Frontal cortex (tissue), 4 donors: ENCODE measurements at places on chromosomes 5 and 9. TPM values are rescaled to one million over a fixed set of nuclear protein-coding genes. Genes with fewer than 3 reads are reported as not detected.

GRCh38 chr5:164868761-164869160 lies 1363.3 kb downstream of the MAT2B start:
- no peak for DNase-seq

- no peak for DNase-seq
These were observed 196.7 kb downstream of the MPDZ start for GRCh38 chr9:13082796-13083195.

DNA sequence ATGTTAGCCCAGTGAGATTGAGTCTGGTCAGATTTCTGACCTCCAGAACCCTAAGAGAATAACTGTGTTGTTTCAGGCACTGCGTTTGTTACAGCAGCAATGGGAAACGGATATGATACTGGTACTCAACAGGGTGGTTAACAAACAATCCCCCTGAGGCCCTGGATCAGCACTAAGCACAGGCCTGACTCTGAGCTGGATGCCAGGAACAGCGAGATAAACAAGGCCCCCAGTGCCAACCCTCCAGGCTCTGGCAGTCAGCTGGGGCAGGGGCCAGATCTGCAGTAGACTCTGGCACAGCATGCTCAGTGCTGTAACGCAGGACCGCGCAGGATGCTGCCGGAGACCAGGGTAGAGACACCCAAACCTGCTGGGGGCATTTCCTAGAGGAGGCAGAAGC lies 22.1 kb downstream of the CPLX2 start:
- DNase-seq, result no peak

DNA sequence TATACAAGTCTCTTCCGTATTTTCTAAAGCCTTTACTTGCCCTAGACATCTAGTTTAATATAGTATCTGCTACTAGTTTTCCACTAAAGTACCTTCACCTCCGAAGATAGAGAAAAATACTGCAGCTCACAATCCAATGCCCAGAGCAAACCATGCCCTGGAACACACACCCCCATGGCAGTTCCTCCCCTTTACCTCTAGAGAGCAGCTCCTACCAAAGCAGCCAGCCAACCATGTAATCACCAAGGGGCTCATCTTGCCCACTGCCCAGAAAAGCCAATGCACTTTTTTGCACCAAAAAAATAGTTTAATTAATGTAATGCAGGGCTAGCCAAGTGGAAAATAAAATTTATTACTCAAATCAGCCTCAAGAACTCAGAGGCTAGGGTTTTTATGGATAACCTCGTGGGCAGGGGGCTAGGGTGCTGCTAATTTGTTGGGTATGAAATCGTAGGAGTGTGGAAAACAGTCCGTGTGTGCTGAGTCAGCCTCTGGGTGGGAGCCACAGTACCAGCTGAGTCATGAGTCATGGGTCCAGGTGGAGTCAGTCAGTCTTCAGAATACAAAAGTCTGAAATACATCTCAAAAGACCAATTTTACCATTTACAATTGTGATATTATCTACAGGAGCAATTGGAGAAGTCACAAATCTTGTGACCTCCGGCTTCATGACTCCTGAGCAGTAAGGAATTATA lies 120.1 kb upstream of the ACO1 start:
- no peak for DNase-seq

GRCh38 chr5:141657404-141657803 lies 6.2 kb upstream of the FCHSD1 start:
- DNase-seq, result no peak

DNA sequence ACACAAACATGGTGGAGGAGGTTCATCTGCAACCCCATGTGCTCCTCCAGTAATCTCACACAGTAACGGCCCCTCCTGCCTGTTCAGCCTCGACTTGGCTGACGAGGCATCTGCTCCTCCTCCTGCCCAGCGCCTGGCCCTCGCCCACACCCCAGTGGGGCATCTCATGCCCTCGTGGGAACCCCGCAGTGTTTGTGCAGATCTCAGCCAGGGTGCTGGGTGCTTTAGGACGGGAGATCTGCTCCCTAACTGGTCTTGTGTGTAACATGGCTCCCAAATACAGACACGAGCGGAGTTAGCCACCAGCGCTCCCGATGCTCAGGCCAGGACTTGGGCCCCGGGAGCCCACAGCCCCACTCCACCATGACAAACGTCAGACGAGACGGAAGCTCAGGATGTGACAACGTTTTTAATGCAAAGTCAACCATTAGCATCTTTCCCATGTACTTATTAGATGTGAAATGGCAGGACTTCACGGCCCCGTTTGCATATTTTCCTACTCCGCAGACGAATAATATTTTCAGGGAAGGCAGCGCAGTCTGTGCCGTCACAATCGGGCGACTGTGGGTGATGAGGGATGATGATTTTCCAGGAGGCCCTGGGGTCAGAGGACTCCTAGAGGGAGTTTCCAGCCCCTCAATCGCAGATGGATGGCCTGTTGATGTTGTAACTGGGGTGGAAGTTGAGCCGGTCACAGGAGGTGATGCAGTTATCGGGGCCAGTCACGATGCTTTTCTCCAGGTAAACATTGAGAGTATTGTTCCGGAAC lies 5.5 kb upstream of the MRPS2 start:
- DNase-seq, result no peak

DNA sequence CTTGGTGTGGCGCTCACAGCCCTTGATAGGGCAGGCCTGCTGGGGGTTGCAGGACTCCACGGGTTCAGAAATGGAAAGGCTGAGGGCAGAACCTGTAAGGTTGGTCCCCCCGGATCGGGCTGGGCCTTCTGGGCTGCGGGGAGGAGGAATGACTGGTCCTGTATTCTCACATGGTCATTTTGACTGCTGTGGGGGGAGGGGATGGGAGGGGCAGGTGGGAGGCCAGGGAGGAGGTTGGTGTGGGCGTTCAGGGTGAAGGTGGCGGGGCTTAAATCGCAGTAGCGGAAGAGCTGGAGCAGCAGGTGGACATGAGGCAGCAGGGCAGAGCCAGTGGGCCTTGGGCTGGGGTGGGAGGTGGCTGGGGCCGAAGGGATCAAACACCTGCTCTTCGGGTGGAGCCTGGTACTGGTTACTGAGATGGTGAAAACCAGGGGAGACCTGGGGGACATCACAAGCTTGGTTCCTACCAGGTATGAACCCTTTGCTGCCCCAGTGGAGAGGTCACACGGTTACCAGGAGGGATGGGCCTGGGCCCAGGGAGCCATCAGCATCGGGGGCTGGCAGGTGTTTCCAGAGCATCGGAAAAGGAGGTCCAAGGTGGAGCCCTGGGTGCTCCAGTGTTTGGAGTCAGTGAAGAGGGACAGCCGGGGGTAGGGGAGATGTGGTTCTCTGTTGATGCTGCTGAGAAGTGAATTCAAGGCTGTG lies 1.8 kb downstream of the MRPS2 start:
- DNase-seq, result no peak

GRCh38 chr9:86669422-86669821 lies 277.9 kb downstream of the GAS1 start:
- no peak for DNase-seq

DNA sequence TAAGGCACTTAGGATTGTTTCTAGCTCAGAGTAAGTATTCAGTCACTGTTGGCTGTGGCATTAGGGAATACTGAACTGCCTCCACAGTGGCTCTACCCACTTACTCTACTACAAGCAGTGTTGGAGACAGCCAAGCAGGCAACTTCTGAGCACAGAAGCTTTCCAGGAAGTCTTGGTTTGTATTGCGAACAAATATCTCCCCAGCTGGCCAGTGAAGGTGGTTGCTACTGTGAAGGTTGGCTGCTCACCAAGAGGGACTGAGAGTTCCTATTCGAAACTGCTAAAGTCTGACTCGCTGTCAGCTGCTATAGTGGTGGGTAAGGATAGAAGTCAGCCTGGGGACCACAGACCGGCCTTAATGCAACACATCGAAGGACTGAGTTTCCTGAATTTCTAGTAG lies 319.1 kb downstream of the KIF4B start:
- no peak for DNase-seq

GRCh38 chr9:38681747-38682227 lies 38.1 kb downstream of the FAM240B start:
- no peak for DNase-seq

- DNase-seq, result peak; percentile 45
These were observed 28.1 kb upstream of the ADAMTS2 start for GRCh38 chr5:179373101-179373934.

GRCh38 chr5:33319841-33320240 lies 120.9 kb upstream of the TARS1 start:
- no peak for DNase-seq

DNA sequence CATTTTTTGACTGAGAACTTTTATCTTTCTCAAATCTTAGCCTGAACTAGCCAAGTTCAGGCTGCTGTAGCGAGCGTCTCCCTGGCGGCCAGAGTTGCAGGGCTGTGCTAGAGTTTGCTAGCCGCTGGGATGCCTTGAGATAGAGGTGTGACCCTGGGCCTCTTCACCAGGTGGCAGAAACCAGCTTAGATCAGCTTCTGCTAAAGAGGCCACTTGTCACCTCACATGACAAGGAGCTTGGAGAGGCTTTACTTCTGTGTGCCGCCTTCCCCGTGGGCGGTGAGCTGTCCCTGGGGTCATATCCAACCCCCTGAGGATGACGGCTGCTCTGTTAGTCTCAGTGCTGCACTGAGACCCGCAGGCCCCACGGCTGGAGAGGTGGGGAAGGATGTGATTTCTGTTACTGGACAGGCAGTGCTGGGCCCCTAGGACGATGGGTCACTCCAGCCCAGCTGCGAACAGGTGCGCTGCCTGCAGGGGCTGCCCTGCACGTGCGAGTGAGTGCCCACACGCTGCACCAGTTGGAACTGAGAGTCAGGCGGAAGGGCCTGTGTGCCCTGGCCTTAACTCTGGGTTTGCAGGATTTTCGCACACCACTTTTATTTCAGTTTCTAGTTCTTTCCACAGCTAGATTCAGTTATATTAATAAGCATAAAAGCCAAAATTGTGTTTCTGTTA lies 63.8 kb downstream of the EHMT1 start:
- no peak for DNase-seq

- DNase-seq, result no peak
These were observed 66.6 kb upstream of the SPATA31E1 start for GRCh38 chr9:87816036-87816435.

DNA sequence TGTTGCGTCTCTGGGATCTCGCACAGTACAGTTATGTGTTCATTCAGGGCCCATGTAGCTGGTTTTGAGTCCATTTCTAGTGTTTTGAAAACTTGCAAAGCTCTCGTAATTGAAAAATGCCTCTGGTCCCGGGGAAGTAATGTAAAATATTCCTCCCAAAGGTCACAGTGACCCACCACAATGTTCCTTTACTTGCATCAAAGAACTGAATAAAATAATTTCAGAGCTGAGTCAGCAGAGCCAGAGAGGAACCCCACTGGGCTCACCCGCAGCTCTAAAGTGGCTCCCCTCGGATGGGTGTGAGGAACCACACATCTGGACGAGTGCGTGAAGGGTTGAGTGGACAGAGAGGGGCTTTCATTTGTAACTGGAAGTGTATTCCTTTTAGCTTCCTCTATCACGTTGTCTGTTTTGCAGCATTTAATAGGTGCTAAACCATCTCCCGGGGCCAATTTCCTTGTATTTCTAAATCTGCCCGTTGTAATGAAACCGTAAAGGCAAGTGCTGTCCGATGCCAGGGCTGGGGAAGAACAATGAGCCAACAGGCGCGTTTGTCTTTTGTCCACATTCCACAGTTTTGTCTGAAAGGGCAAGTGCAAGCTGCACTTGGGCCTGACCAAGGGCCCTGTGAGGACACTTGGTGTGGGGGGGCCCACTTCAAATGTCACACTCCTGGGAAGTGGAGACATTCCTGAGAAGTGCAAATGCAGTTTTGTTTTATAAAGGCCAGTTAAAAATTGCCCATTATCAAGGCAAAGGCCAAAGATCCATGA lies 29.9 kb downstream of the COL5A1 start:
- DNase-seq, result no peak

DNA sequence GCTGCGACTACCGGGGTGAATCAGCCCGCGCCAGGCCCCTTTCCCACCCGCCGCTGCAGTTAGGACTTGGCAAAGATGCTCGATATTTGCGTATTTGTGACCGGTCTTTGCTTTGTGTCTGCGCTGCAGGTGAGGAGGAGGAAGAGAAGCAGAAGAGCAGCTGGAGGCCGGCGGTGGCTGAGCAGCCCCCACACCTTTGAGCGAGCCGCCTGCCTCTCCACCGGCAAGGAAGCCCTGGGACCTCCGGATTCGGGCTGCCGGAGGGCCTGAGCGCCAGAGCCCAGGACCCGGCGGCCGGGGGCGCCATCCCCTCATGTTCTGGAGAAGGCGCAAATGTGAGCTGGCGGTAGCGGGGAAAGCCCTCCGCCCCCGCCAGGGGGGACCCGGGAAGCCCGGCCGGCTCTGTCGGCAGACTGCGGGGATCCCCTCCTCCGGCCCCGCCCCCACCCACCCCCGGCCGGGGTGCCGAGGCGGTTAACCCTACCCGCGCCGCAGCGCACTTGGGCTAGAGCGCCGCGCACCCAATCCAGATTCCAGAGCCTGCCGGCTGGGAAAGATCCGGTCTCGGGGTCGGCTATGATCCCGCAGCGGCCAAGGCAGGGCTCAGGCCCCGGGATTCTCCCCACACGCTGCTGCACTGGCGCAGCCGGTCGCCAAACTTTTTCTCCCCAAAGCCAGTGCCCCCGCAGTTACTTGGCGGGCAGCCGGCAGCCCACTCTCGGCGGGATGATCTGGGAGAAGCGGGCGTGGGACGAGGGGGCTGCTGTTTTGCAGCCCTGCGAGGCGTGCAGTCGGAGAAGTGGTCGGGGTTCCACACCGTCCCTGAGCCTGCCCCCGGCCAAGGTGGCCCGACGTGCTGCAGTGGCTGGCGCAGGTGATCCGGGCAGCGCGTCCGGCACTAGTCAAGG lies 800 bp upstream of the KCNN2 start:
- DNase-seq, result peak; percentile 70

GRCh38 chr5:73486119-73486899 lies 11.9 kb upstream of the BTF3 start:
- DNase-seq, result no peak

DNA sequence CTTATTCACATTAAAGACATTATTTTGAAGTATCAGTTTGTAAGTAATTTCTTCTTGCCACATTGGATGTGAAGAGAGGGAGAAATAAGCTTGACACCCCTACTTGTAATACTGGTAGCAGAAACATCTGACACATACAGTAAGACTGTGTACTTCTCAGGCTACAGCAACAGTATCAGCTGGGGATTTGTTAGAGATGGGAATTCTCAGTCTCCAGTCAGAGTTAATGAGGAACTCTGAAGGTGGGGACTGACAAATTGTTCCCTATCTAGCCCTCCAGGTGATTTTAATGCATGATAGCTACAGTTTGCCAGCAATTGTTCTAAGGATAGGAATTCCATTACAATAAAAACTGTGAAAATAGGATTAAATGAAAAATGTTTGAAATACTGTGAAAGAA lies 524.8 kb downstream of the PRR16 start:
- DNase-seq, result no peak

Gene SHOC1
- not detected for total RNA-seq

Gene PAIP2
- total RNA-seq, result 113 TPM

Gene IFNA2
- not detected for total RNA-seq

Gene SPATA24
- 1.6 TPM for total RNA-seq

Gene CKMT2
- total RNA-seq, result 0.82 TPM

Gene CTXN3
- total RNA-seq, result 13.9 TPM

Gene FBP2
- not detected for total RNA-seq

Gene ADAMTS13
- 2.0 TPM for total RNA-seq

Gene CEMIP2
- total RNA-seq, result 41.6 TPM

Gene CATSPER3
- 0.82 TPM for total RNA-seq

Gene FAM78A
- 0.82 TPM for total RNA-seq

Gene PPP1R2B
- not detected for total RNA-seq

Gene SPATA31A5
- not detected for total RNA-seq

Gene LURAP1L
- 1.6 TPM for total RNA-seq

Gene C6
- total RNA-seq, result 0.41 TPM
